NCI-H1694 (cell line): ENCODE measurements at places on chromosomes 6 and 20.

- DNase-seq: no peak
These were observed 91.5 kb upstream of the SASH1 start for GRCh38 chr6:148250975-148251685.

DNA sequence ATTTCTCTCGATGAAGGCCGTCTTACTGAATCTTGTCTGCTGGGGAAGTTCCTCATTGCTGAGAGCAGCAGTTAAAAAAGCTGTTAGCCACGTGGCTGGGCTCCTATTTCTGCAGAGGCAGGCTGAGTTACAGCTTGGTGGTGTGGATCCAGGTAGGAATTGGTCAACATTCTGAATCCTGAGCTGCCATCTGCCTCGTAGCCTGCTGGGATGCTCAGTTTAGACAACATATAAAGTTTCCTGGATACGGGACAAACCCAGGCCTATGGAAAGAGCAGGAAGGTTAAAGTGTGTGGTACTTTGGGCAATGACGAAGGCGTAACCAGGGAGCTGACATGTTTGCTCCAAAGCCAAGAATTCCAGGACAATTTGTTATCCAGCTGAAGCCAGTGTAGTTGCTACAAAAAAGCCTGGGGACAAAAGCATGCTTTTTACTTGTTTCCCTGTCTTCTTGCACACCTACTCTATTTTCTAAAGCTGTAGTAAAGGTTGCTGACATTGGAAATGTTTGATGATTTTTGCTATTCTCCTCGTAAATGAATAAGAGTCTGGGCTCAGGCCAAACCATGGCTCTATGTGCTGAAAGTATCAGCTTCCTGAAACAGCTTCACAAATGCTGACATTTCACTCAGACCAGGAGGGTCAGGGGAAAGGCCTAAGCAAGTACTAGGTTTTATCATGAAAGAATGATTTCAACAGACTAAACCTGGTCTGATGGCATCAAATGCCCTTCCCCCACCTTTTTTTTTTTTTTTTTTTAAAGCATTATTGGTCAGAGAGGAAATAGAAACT is 12.4 kb upstream of the MYLK2 start:
- no peak for DNase-seq

- DNase-seq: no peak
These were observed 12.8 kb downstream of the BHLHE23 start for GRCh38 chr20:62993856-62994494.

DNA sequence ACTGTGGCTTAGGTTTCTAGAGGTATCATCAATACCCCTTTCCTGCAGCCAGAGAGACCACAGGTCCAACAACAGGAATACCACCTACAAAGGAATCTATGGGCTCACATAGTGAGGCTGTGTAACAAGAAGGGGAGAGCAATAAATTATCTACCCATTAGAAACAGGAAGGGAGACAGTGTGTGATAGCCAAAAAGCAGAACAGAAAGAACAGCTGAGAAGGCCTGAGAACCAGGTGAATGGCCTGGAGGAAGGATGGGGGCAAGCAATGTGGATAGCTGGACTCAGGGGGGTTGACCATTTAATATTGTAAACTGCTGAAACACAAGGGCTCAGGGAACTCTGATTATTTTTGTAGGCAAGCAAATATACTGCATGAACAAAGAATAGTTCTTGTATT is 628.2 kb downstream of the COL12A1 start:
- DNase-seq: no peak

- DNase-seq: no peak
These were observed 24.9 kb upstream of the ELOVL5 start for GRCh38 chr6:53373638-53374037.

DNA sequence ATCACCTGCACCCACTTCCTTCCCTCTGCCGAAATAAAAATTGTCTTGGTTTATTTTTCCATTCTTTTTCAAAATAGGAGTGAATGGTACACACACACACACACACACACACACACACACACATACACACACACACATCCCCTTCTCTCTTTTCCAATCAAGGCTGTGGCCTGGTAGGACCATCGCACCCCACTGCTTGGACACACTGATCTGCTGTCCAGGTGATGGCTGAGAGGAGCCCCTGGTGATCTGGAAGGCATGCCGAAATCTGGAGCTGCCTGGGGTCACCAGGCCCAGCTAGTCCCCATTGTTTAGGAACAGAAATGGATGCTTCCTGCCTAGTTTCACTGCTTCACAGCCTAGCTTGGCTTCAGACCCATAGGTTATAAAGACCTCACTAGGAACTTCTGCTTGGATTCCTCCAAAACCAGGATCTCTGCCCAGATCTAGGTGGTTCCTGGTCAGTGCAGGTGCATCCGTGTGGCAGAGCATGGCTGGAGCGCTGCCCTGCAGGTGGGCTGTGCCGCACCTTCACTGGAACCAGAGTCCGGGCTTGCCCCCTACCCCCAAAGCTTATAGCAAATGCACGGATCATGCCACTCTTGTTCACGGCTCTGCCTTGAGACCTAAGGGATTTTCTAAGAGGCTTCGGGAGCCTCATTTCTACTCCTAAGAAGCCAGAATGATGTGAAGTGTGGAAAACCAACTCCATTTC is 42.9 kb upstream of the DACT2 start:
- no peak for DNase-seq

- DNase-seq: no peak
These were observed 6.0 kb downstream of the FUCA2 start for GRCh38 chr6:143505537-143505936.

DNA sequence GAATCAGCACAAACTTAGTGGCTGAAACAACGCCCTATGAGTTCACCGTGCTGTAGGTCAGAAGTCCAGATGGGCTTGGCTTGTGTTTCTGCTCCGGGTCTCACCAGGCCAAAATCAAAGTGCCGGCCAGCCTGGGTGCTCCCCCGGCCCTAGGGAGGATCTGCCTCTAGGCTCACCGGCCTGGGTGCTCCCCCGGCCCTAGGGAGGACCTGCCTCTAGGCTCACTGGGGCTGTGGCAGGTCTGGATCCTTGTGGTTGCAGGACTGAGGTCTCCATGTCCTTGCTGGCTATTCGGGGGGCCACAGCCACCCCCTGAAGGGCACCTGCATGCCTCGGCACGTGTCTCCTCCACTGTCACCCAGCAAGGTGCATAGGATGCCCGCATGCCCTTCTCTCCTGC is 216.3 kb downstream of the TAF4 start:
- DNase-seq: no peak

DNA sequence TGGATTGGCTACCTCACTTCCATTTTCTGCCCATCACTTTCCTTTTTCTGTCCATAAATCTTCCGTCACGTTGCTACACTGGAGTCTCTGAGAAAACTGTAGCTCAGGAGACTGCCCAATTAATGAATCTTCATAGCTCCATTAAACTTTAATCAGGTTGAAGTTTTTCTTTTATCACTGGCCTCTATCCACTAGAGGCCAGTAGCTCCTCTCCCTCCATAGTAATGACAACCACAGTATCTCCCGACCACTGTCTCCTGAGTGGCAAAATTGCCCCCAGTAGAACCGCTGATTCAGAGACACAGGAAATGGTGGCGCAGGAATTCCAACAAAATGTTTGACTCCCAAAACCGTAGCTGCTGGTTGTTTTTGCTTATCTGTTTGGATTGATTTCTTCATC is 18.4 kb upstream of the DOK5 start:
- DNase-seq: no peak

DNA sequence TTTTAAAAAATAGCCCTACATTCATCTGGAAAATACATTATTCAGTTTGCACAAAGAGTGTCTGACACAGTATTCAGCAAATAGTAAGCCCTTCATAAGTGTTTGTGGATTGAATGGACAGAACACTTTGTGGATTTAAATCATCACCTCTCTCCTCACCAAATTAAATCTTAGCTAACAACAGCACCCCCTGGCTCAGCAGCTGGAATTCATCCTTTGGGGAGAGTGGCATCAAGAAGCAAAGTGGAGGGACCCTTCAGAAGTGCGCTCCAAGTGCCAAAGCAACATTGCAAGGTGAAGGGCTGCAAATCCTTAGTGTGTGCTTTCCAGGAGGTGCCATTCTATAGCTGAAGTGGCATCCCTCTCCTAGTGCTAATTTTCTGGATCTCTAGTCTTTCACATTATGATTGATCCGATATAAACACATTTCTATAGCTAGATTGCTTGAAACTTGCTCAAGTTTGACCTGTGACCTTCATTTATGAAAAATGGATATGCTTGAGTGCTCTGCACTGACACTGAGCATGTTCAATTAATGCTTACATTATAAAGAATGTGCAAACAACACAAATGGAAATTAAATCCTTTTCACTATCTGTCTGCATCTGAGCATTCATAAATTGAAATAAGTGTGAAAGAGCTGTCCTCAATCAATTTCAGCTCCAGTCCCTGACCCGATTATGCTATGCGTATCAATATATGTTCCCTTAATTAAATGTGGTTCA is 891.7 kb downstream of the C6orf118 start:
- DNase-seq: no peak

DNA sequence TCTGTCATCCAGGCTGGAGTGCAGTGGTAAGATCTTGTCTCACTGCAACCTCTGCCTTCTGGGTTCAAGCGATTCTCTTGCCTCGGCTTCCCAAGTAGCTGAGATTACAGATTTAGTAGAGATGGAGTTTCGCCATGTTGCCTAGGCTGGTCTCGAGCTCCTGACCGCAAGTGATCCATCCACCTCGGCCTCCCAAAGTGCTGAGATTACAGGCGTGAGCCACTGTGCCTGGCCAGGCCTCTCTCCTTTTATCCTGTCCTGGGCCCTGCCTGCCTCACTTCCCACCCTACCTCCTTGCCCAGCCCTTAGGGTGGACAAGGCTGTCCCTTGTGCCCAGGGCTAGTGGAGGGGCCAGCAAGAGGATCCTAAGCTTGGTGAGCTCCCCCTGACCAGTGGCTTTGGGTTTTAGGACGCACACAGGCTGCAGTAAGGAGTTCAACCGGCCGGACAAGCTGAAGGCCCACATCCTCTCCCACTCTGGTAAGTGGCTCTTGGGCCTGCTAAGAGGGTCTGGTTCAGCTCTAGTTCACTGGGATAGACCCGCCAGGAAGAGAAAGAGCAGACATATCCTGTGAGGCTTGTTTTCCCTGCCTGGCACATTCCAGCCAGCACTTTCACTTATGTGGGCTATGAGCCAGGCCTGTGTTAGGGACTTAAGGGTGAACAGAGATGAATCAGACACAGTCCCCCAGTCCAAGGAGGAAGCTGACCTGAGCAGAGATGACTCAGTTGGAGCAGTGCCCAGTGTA is 21.9 kb upstream of the CHMP4B start:
- DNase-seq: no peak

DNA sequence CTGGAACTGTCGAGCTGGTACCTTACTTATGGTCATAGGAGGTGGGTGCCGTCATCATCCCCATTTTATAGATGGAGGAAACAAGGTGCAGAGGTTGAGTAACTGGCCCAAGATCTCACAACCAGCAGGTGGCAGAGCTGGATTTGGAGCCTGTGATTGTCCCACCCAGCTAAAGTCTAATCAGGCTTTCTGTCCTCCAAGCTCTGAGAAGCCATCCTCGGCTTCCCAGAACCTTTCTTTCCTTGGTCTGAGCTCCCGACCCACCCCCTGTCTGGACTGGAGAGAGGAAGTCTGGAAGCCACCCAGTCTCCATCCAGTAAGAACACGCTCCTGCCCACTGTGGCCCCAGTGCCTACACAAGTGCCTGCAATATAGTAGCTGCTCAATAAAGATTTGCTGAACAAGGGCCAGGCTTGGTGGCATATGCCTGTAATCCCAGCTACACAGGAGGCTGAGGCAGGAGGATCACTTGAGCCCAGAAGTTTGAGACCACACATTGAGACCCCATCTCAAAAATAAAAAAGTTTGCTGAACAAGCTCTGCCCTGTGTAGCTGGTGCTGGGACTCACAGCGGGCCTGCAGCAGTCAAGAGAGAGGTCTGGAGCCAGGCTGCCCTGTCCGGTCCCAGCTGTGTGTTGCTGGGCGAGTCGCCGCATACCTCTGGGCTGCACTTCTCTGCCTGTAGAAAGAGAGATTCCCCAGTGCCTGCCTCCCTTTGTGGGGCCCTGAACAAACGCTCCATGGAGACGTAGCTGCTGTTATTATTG is 32.5 kb upstream of the DLGAP4 start:
- DNase-seq: no peak

- DNase-seq: no peak
These were observed 1.6 kb downstream of the TRDN start for GRCh38 chr6:123635144-123635543.

DNA sequence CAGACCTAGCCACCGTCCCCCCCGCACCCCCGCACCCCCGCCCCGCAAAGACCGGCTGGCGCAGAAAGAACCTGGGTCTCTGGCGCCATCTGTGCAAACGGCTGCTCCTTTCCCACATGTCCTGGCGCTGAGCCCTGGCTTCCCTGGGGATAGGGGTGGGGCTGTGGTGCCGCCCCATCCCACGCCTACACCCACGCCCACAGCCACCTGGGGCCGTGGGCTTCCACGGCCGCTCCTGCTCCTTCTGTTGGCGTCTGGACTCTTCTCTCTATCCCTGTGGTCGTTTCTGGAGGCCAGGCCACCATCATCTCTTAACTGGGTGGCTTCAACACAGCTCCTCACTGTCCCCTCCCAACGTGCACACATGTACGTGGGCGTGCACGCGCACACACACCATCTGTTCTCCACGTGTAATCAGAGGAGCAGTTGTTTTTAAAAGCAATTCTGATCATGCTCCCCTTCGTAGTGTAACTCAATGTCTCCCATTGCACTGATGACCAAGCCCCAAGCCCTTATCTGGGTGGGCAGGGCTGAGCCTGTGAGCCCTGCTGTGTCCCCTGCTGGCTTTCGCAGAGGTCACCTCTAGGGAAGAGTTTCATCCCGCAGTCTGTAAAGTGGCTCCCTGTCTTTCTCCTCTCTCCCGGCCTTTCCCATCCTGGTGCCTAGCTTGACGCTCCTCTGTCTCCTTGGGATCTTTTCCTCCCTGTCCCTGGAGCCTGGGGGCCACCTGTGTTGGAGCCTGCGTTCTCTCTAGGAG is 31.9 kb upstream of the FAM83D start:
- DNase-seq: peak; percentile 73

DNA sequence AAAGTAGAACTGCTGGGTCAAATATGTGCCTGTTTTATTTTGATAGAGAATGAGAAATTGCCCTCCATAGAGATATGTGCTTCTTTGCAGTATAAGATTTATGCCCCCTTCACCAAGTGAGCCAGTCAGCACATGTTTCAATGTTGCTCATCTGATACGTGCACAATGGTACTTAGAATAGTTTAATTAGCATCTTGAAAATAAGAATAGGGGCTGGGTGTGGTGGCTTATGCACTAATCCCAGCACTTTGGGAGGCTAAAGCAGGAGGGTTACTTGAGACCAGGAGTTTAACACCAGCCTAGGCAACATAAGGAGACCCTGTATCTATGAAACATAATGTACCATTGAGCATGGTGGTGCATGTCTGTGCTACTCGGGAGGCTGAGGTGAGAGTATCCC is 20.3 kb upstream of the C20orf204 start:
- no peak for DNase-seq
